Activated CD8-positive, alpha-beta memory T cell treated with anti-CD3 and anti-CD28 coated beads for 1 hour (primary cell): ENCODE measurements at places on chromosomes 2 and 18.

DNA sequence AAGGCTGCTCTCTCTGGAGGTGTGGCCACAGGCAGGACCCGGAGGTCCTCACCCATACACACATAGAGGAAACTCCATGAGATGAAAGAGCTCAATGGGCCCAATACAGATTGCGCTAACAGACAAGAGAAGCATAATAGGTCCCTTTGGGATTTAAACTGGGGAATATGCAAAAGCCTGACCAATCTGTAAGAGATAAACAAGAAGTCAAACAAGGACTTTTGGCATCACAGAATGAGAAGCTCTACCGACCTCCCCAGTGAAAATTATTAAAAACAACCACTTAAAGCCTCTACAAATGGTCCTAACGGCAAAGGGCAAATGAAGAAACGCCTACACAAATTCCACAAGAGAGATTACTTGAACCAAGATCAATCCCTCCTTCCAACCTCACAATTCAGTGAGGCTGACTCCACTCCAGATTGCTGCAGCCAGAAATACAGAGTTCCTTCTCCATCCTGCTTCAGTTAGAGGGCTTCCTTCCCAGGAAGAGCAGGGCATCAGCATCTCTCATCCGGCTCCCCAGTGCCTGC, 10.8 kb downstream of the IWS1 start:
- DNase-seq: no peak

GRCh38 chr2:190182071-190182524, 119.6 kb upstream of the MSTN start:
- DNase-seq: no peak

- no peak for DNase-seq
Observed at GRCh38 chr2:137980459-137980858, 16.2 kb downstream of the HNMT start.

- no peak for DNase-seq
Observed at GRCh38 chr2:100809506-100809905, 10.4 kb upstream of the NPAS2 start.
